ENCODE measurements at places on chromosomes 4 and X.

- DNase-seq, result no peak
These were observed 76.8 kb downstream of the PPP2R2C start for GRCh38 chr4:6395466-6396228.

- DNase-seq, result no peak
These were observed 127.9 kb downstream of the IL13RA2 start for GRCh38 chrX:114889481-114889880.

DNA sequence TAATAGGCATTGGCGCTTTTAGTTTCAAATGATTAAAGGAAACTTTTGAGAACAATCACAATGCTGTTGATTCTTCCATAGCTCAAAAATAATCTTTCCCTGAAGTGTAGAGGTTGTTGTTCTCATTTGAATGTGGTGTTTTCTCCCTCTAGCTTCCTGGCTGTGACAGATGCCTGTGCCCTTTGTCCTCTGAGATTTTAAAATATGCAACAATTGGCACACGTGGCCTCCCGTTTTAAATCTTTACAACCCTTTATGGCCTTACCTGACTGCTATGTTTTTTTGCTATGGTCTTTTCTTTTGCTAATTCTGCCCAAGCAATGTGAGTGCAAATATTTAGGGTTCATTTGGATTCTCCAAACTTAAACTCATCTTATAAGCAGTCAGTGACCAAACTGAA, 22.9 kb upstream of the CASK start:
- DNase-seq, result no peak

GRCh38 chr4:40540800-40541199, 88.9 kb downstream of the RBM47 start:
- no peak for DNase-seq

DNA sequence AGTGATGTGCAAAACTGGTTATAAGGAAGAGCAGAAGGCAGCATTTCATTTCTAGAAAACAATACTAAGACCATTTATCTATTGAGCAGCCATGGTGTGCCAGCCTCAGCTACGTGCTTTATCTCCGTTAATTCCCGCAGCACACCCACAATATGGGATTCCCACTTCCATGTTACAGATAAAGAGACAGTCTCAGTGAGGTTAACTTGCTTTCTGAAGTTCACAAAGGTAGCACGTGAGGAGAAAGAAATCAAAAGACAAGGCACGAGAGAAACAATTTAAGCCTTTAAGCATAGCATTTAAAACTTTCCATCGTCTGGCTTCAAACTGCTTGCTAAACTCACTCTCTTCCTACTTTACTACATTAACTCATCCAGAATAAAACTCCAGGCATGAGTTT, 8.0 kb upstream of the RPL34 start:
- no peak for DNase-seq

- DNase-seq, result no peak
These were observed 100.8 kb downstream of the NCAPG start for GRCh38 chr4:17911608-17912007.

DNA sequence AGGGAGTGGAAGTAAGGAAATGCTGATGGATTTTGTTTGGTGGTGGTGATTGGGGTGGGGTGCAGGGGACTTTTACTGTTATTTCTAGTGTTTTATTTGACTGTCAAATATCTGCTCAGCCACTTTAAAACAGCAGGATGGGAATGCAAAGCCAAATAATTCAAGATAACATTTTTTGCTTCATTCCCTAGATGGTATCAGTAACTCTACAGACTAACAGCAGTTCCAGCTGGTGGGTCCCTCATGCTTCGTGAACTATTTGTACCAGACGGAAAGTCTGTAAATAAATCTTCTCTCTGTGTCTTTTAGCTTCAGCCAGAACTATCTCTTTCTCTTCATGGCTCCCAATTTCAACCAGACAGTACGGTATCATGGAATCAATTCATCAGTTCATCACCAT, 27.5 kb downstream of the GPR143 start:
- no peak for DNase-seq

GRCh38 chr4:85774000-85774399, 299.1 kb downstream of the ARHGAP24 start:
- DNase-seq, result no peak

GRCh38 chr4:19317377-19317776, 934.3 kb upstream of the SLIT2 start:
- no peak for DNase-seq

DNA sequence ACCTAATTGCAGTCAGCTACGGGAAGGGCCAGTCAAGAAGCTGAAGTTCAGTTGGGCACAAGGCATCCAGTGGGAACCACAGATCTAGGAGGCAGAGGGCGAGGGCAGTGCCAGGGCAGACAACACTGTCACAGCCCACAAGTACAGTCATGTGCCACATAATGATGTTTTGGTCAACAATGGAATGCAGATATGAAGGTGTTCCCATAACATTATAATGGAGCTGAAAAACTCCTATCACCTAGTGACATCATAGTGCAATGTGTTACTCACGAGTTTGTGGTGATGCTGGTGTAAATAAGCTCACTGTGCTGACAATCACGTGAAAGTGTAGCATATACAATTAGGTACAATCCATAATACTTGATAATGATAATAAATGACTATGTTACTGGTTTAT, 4.5 kb upstream of the TMEM255A start:
- DNase-seq, result no peak

All from posterior cingulate gyrus (tissue), 11 donors.